H1 (cell line): ENCODE measurements at places on chromosomes 12 and 14.

- DNase-seq: no peak
These were observed 4.1 kb upstream of the FAM222A start for GRCh38 chr12:109709401-109709991.

DNA sequence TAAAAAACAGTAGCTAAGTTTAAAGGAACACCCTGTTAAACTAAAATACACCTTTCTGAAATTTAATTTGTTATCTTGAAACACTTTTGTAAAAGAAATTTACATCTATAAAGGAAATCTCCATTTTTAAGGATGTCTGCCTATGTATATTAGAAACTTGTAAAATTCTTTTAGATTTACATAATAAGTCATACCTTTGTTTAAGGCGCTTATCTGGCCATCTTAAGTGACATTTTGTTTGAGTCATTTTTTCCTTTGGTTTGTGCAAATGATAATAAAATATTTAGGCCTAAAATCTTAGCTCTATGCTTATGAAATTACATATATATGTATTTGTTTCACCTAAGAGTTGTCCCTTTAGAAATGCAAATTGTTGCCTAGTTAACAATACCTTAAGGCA, 1193.4 kb downstream of the FSCB start:
- no peak for DNase-seq

- DNase-seq: no peak
These were observed 141.5 kb upstream of the RFLNA start for GRCh38 chr12:124153392-124153791.

GRCh38 chr12:77042833-77043232, 22.5 kb downstream of the E2F7 start:
- DNase-seq: no peak

GRCh38 chr12:96719660-96720362, 187.2 kb upstream of the NEDD1 start:
- no peak for DNase-seq

DNA sequence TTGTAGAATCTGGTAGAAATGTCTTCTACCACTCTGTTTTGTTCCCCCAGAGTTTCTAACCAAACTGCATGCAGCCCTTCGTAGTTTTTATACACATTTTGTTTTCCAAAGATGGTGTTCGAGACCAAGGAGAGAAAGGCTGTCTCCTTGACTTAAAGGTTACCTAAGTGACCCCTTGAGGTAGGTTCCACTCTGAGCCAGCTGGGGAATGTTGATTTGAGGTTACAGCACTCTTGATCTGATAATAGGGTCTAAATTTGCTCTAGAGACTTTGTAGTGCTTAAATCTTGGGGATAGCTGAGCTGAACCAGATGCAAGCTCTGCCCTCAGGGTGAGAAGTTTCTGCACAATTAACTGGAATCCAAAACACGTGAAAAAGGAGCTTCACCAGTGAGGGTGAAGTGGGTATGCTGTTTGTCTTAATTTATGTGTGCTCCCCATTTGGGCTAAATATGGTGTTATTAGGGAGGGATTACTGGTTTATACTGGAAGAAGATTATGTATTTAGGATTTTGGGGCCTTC, 3.1 kb downstream of the TMBIM6 start:
- no peak for DNase-seq

DNA sequence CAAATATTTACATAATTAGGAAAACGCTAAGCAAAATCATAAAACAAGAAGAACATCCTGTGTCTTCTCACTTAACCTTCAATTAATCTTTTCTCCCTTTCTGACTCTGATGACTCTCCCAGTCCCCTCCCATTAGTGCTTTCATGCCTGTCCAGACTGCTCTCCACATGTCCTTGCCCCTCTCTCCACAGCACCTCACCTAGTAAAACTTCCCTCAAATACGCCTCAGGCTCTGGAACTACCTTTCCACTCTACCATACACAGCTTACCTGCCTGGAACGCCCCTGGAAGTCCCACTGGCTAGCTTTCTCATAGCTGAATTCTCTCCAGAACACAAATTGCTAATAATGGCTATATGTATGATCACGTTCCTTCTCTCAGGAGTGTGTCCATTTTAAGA, 44.7 kb downstream of the SLC5A8 start:
- DNase-seq: no peak

- no peak for DNase-seq
These were observed 195.4 kb upstream of the C14orf180 start for GRCh38 chr14:104383996-104384775.

GRCh38 chr14:47949006-47949405, 273.6 kb upstream of the MDGA2 start:
- no peak for DNase-seq
